ENCODE measurements at places on chromosomes 1 and 21.

DNA sequence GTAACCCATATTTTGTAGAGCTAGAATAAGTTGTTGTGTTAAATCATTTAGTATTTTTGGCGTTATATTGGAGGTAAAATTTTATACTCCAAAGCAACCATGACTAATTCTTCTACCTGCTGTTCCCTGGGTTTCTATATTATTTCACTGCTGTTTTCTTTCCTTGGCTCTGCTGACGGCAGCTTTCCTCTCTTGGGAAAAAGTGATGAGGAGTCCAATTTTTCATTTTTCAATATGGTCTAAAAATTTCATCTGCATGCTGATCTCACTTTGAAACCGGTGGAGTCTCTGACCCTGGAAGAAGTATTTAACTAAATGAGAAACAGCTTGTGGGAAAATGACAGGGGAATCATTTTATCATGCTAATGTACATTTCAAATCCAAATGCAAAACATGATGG, 110.2 kb downstream of the IFI44 start:
- DNase-seq = no peak

GRCh38 chr1:65471213-65471833, 50.9 kb downstream of the LEPR start:
- no peak for DNase-seq

DNA sequence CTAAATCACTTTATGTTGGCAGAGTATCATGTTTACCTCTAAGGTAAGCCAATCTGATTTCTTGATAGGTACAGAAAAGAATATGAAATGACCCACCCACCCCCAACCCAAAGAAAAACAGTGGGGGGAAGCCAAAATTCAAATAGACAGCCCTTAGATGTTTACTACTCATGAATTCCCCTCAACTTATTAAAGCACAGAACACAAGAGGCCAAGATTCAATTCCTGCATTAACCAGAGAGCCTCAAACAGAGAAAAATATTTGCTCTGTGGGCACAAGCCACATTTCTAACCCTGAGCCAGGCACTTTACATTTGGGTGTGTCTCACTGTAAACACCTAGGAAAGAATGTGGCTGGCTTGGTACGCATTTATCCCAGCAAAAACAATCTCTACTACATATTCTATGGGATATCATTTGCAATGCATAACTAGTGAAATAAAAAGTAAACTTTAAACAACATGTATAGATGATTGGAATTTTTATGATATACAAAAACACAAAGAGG, 84.3 kb downstream of the PTPN14 start:
- DNase-seq = no peak

- DNase-seq = no peak
Observed at GRCh38 chr1:216883518-216883917, 160.3 kb upstream of the ESRRG start.

- DNase-seq = no peak
Observed at GRCh38 chr1:19321071-19321470, 8.9 kb downstream of the SLC66A1 start.

DNA sequence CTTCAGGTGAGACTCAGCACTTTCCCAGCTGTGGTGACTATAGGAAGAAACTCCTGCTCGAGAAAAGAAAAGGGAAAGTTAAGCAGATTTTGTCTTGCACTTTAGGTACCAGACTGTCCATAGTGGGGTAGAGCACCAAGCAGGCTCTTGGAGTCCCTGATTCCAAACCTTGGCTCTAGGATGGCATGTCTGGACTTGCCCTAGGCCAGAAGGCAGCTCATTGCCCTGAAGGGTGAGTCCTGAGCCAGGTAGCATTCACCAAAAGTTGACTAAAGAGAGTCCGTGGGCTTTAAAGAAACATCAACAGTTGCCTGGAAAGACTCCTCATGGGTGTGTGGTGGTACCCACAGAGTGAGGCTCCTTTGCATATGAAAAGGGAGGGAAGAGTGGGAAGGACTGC, 145.2 kb upstream of the SNX7 start:
- DNase-seq = no peak

DNA sequence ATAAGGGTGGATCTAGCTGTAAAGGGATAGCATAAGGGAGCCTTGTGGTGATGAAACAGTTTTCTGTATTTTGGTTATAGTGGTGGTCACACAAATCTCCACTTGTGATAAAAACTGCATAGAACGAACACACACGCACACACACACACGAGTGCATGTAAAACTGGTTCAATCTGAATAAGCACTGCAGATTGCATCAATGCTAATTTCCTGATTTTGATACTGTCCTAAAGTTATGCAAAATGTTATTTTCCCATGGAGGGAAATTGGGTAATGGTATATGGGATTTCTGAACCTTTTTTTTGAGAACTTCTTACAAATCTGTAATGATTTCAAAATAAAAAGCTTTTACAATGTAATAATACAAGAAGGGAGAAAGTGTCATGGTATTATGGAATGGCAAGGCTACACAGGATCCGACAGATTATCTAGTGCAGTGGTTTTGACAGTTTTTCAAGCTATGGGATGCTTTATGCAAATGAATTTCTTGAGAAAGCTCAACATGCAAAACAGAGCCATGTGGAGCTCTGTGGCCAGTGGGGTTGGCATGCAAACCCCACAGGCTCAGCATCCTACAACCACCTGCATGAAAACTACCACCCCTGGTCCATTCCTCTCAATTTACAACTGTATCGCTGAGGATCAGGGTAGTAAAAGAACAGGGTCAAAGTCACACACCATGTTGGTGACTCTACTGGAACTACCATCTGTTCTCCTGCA, 18.8 kb downstream of the SLC41A1 start:
- no peak for DNase-seq

GRCh38 chr1:10211805-10212410, 1.5 kb downstream of the KIF1B start:
- peak; percentile 10 for DNase-seq

GRCh38 chr1:220696863-220697231, 6.7 kb downstream of the C1orf115 start:
- no peak for DNase-seq

- peak; percentile 40 for DNase-seq
Observed at GRCh38 chr1:208093754-208094719, 150.1 kb downstream of the PLXNA2 start.

DNA sequence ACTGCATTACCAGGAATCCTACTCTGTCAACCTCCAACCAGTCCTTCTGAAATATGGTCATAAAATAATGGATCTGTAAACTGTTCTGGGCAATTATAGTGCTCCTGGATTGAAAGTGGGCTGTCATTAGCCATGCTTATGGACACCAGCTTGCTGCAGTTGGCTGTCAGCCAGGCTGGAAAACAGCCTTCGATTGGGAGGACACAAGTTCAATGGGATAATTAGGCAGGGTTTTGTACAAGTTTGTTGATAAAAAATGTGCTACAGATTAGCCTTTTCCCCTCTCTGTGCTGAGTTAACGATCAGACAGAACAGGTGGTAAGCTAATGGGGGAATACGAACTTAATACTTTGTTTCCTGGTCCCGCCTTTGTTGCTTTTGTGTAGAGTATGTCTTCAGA, 413.9 kb downstream of the DUSP10 start:
- no peak for DNase-seq

- no peak for DNase-seq
Observed at GRCh38 chr1:66265796-66266195, 268.2 kb upstream of the SGIP1 start.

DNA sequence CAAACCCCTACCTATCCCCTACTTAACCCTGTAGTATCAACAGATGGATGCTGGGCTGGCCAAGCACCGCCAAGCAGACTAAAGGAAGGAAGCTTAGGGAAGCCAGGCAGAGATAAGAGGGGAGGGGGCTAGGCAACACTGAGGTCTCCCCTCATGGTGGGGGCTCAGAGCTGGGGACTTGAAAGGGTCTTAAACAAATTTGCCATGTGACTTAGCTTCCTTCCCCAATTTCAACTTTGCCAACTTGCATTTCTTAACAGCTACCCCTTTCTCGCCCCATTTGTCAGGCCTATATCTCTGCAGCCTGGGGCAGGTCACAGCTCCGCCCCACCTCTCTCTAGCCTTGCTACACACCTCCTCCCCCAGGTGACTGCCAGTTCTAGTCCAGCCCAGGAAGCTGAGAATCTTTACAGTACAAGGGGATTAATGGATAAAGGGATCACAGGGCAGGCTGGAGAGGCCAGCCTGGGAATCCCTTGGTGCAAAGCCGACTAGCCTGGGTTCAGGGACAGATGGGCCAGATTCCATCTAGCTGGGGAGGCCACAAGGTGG, 3.4 kb downstream of the KIF21B start:
- no peak for DNase-seq

DNA sequence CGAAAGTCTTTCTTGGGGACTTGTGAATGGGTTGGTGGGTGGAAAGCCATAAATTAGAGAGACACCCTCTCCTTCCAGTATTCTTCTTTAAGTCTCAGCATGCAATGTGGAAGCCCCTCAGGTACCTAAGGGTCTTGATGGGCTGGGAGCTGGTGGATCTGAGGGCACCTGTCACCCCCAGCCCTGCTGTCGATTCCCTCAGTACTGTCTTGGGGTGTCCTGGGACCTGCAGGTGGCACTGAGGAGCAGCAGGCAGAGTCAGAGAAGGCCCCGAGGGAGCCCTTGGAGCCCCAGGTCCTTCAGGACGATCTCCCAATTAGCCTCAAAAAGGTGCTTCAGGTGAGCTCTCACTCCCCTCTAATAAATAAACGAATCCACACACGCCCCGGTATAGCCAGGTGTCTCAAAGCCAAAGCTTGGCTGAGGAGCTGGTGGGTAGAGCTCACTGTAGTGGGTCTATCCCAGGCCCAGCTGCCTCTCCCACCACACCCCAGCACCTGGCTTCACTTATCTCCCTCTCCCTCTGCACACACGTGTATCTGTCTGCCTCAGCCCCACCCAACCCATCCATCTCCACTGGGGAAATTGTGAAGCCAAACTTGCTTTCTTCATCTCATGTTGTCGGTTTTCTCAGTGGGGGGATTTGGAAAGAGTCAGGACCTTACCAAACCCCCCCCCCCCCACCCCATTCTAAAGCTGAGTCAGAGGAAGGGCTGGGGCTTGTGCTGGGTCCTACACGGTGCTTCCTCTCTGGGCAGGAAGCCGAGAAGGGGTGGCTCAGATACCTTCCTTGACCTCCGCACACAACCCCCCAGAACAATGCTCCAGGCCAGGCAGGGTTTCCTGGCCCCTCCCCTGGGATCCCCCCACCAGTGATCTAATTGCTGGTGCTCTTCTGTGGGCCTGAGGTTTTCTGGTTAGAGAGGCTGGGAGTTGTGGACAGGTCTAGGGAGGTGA, 1.6 kb downstream of the ADAM15 start:
- DNase-seq = no peak

- no peak for DNase-seq
Observed at GRCh38 chr1:235093013-235093695, 35.5 kb downstream of the TOMM20 start.

GRCh38 chr1:96059736-96060135, 661.8 kb upstream of the PTBP2 start:
- no peak for DNase-seq

- DNase-seq = peak; percentile 67
Observed at GRCh38 chr1:113042285-113043143, 30.5 kb upstream of the LRIG2 start.

DNA sequence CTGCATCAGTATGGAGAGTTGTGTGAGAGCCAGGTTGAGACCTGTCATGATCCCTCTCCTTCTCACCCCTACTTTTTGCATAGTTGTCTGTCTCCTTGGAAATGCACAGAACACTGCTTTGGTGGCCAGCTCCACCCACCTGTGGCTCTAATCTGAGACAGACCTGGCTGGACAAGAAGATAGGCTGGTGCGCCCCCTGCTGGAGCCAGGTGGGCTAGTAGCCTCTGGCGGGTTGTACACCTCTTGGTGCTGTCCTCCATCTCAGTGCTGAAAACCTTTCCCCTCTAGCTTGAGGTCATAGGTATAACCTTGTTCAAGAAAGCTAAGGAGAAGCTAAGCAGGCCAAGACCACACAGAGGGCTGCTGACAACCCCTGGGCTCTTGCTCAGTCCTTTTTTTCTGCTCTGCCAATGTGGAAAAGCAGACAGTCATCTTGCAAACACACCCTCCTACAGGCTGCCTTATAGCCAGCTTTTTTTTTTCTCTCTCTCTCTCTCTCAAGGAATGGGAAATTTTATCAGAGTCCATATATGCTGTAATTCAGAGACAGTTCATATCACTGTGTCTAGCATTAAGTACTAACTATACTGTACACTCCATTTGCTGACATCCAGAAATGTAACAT, 58.8 kb upstream of the SPATA6 start:
- peak; percentile 50 for DNase-seq

DNA sequence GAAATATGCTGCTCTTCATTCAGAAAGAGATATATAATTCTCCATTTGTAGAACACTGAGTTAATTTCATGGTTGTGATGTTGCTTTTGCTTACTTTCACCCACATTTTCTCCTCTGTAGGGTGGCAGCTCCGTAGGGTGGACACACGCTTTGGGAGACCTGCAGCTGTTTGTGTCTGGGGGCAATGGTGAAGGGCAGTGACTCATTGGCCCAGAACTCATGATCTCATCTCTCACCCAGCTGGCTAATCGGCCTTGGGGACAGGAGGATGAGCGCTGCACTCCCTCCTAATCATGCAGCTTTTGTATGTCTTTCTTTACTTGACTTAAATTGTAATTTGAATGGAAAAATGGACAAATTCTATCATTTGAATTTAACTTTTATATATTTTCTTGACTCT, 9.6 kb downstream of the DISC1 start:
- DNase-seq = peak; percentile 84

- DNase-seq = no peak
Observed at GRCh38 chr1:181503171-181503810, 20.0 kb downstream of the CACNA1E start.

GRCh38 chr1:85397490-85398032, 67.4 kb downstream of the DDAH1 start:
- no peak for DNase-seq

- no peak for DNase-seq
Observed at GRCh38 chr1:91940496-91940895, 8.7 kb upstream of the BRDT start.

DNA sequence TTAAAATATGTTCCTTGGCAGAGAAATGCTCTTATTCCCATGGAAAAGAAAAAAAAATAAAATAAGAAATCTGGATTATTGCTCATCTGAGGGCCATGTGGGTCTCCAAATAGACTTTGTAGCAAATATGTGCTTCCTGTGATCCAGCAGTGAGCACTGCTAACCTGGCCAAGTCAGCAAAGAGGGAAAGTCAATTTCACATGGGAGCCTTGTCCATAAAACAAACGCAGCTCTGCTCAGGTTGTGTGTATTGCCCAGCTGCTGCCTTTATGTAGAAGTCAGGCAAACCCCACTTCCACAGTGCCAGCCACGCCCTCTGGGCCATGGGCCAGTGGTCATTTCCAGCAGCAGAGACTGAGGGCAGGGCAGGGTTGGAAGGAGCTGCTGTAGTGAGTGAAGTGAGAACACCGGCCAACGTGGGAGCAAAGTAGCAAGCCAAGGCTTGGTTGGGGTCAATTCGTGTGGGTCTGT, 174.3 kb downstream of the LYPLAL1 start:
- DNase-seq = no peak
